Left lung (tissue), 14 donors: ENCODE measurements at places on chromosomes 1 and 21. TPM values are rescaled to one million over a fixed set of nuclear protein-coding genes. Genes with fewer than 3 reads are reported as not detected.

VWA1 gene
- 147 TPM for total RNA-seq

PTPN7 gene
- 2.7 TPM for total RNA-seq

PPIAL4G gene
- not detected for total RNA-seq

ACTL8 gene
- total RNA-seq: not detected

C1orf115 gene
- total RNA-seq: 17.0 TPM

NPPA gene
- 2.7 TPM for total RNA-seq

VWA5B1 gene
- 0.29 TPM for total RNA-seq

FUBP1 gene
- total RNA-seq: 97.4 TPM

PWP2 gene
- total RNA-seq: 3.9 TPM

NCMAP gene
- 7.8 TPM for total RNA-seq

CFHR3 gene
- 0.17 TPM for total RNA-seq

RGS4 gene
- total RNA-seq: 11.8 TPM

CIART gene
- 3.4 TPM for total RNA-seq

OR2W3 gene
- total RNA-seq: 2.1 TPM

MEGF6 gene
- 108 TPM for total RNA-seq

MAP3K21 gene
- 8.9 TPM for total RNA-seq

ADORA3 gene
- total RNA-seq: 11.0 TPM

ANKRD45 gene
- total RNA-seq: 1.7 TPM

CD1D gene
- 3.6 TPM for total RNA-seq

IL12RB2 gene
- 1.1 TPM for total RNA-seq

RSPH1 gene
- total RNA-seq: 0.73 TPM

TMEM63A gene
- total RNA-seq: 98.5 TPM

BACE2 gene
- total RNA-seq: 41.5 TPM

MFSD2A gene
- total RNA-seq: 114 TPM

OLIG1 gene
- total RNA-seq: 1.6 TPM

CFHR4 gene
- total RNA-seq: not detected

LGR6 gene
- 1.5 TPM for total RNA-seq

OR2T2 gene
- not detected for total RNA-seq

ARMH1 gene
- 4.0 TPM for total RNA-seq

STUM gene
- 0.31 TPM for total RNA-seq

ITLN1 gene
- total RNA-seq: 0.73 TPM

AKR7A3 gene
- total RNA-seq: 0.26 TPM

SYCP1 gene
- total RNA-seq: not detected

FPGT gene
- total RNA-seq: 20.9 TPM

CLCA1 gene
- total RNA-seq: not detected

UBE2U gene
- total RNA-seq: not detected

ADSS2 gene
- total RNA-seq: 46.3 TPM

ABCG1 gene
- total RNA-seq: 40.6 TPM

GPATCH2 gene
- 11.0 TPM for total RNA-seq

HDGF gene
- total RNA-seq: 139 TPM

LCE2C gene
- not detected for total RNA-seq

PEA15 gene
- total RNA-seq: 178 TPM

CD34 gene
- total RNA-seq: 40.8 TPM

MPZ gene
- total RNA-seq: 4.8 TPM

PTPRC gene
- 53.0 TPM for total RNA-seq

MROH7 gene
- total RNA-seq: 0.70 TPM

TTC24 gene
- not detected for total RNA-seq

CD48 gene
- 35.5 TPM for total RNA-seq

CELF3 gene
- total RNA-seq: not detected
